ENCODE measurements at places on chromosomes 4 and X.

GRCh38 chrX:72569786-72570185, 2.9 kb downstream of the HDAC8 start:
- DNase-seq, result no peak

- DNase-seq, result no peak
Measured at GRCh38 chr4:30429813-30430761, 290.1 kb upstream of the PCDH7 start.

GRCh38 chrX:38277802-38278201, 49.5 kb downstream of the RPGR start:
- no peak for DNase-seq

GRCh38 chr4:17805580-17806155, 4.9 kb downstream of the DCAF16 start:
- DNase-seq, result no peak

- no peak for DNase-seq
Measured at GRCh38 chr4:16884673-16885460, 13.6 kb downstream of the LDB2 start.
